ENCODE measurements at places on chromosomes 7 and 10.

DNA sequence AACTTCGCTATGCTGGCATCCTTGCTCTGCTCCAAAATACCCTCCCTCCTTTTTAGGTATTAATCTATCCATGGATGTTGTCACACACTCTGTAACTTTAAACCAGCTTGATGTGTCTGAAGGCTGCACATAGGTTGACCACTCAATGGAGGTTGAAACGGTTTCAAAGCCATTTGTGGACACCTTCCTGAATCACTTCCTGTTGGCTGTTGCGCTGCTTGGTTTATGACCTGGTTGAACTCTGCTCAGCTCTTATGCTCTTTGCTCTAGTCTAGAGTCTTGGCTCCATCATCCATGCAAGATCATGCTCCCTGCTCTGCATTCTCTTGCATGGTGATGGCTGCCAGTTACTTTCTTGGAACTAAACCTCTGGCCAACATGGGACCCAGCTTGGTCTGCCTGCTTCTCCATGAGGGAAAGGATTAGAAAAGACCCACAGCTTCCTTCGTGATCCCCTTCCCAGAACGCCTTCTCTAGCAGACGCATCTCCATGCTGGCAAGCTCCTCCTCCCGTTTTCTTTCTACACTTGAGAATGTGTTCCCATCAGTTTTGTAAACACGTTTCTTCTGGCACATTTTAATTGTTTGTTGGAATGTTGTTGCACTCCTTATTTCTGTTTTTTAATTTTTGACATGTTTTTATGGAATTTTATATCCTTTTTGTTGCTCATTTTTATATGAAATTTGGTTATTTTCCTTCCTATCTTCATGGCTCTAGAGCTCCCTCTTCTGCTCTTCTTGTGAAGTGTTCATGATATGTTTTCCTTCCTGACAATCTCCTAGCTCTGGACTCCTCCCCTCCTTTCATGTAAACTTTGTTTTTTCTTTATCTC, 149.8 kb downstream of the XPNPEP1 start:
- peak; percentile 45 for DNase-seq

- peak; percentile 86 for DNase-seq
These were observed 232.4 kb downstream of the AHR start for GRCh38 chr7:17530741-17531421.

DNA sequence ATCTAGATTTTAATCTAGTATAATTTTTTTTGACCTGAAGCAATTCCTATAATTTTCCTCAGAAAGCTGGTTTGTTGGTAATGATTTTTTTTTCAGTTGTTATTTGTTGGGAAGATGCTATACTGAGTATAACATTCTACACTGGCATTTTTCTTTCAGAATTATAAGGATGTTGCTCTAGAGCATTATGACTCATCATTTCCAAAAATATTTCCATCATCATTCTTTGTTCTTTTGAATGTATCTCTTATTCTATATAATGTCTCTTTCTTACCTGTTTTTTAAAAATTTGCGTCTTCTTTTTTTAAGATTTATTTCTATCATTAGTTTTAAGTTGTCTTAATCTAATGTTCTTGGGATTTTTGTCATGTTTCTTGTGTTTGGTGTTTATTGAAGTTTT, 356.5 kb upstream of the KCND2 start:
- no peak for DNase-seq

DNA sequence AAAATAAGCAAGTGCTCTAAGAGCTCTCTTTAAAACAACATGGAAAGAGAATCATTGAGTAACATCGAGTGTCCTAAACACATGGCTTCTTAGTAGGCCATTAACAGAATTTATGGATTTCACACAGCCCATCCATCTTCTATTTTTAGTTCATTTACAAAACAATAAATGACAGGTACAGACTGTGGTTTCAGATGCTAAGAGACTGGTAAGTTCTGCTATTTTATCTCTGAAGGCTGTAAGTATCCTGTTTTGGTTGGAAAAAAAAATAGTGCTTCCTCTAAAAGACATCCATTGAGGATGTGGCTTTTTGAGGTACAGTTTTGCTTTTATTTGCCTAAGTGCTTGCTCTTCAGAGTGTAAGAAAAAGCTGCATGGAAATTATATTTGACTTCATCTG, 27.4 kb upstream of the GNAI1 start:
- DNase-seq, result peak; percentile 71

DNA sequence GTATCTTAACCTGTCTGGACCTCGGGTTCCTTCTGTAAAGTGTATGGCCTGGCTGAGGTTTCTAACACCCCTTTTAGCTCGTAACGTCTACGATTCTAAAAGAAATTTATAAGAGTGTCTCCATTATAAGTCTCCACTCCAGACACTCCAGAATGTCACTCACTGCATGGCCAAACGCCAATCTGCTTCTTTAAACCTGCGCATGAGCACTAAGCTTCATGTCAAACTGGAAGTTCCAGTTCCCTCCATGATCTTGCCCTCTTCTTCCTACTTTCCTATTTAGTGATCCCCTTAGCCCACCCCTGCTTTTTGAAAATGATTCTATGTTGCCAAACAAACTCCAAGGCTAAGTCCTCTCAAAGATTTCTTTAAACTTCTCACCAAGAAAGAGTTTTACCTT, 241.4 kb upstream of the NPVF start:
- DNase-seq, result no peak

- no peak for DNase-seq
These were observed 20.9 kb upstream of the TTYH3 start for GRCh38 chr7:2610898-2611297.

DNA sequence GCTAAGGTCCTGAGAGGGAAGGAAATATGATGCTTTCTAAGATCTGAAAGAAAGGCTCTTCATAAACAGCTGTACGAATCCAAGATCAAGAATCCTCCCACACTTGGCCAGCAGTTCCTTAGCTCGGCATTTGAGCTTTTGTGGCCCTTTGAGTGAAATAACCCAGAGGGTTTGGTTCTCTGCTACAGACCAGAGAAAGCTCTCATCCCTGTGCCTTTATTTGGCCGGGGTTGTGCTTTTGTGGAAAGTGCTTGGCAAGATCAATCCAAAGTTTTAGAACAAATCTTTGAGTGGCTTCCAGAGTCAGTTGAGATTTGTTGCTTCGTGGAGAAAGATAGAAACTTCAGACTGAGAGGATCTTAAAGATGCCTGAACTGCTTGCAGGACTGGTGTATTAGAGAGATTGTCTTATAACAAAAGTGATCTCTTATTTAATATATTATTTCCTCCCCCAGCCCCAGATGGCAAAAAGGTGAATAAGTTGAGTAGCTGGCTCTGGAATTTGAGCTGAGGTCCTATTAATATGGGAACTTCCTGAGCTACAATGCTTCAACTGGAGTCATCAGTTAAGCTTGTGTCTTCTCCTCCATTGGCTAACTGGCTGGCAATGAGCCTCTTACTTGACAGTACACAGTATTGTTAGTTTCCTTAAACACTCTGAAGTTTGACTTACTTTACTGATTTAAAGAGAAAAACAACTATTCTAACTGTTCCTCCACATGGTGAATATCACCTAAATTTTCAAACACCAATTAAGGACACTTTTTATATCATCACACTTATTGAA, 687.3 kb downstream of the MAGI2 start:
- DNase-seq, result no peak

DNA sequence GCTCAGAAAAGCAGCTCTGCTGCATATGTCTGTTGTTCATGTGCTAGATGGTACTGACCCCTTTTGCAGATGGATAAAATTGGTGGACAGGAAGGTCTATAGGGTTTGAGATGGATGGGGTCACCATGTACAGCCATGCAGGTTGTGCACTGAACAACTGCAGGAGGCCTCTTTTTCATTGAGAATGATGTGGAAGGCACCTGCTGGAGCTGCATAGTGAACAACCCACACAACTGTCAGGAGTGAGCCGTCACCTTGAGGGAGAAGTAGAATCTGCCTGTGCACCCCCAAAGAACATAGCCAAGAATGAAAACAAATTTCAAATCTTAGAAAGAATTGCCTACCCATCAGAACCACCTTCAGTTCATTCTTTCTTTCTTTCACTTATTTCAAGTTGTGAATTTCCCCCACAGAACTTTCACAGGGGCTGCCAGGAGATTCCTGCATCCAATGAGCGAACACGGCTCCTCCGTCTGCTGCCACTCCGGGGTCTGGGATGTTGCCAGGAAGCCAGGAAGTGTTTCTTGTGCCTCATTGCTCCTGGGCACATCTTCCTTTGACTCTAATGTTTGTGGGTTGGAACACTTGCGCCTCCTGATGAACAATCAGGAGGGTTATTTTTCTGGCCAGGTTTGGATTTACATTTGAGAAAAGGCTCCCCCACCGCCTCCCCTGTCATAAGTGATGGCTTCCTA, 53.7 kb upstream of the DOCK1 start:
- DNase-seq, result no peak

DNA sequence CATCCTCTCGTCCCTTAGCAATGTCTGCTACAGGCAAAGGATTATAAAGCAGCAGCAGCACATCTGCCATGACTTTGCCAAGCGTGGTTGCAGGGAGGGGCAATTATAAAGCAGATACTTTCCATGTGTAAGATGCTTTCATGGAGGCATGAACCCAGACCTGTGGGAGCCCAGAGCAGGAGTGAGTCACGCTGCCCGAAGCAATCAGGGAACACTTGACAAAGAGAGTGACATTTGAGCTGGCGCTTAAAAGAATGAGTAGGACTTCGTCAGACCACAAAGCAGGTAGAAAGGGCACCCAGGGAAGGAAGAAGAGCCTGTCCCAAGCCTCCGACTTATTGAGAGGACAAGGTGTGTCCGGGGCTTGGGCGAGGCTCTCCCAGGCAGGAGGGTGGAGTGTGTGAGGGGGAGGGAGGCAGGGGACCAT, 147.2 kb downstream of the MYOF start:
- DNase-seq, result no peak

- peak; percentile 80 for DNase-seq
These were observed 26.7 kb upstream of the OTUD1 start for GRCh38 chr10:23412223-23412622.

GRCh38 chr7:102077081-102077480, 209.6 kb upstream of the SH2B2 start:
- DNase-seq, result no peak

- DNase-seq, result peak; percentile 41
These were observed 135.8 kb downstream of the KCNMA1 start for GRCh38 chr10:77501846-77502261.

DNA sequence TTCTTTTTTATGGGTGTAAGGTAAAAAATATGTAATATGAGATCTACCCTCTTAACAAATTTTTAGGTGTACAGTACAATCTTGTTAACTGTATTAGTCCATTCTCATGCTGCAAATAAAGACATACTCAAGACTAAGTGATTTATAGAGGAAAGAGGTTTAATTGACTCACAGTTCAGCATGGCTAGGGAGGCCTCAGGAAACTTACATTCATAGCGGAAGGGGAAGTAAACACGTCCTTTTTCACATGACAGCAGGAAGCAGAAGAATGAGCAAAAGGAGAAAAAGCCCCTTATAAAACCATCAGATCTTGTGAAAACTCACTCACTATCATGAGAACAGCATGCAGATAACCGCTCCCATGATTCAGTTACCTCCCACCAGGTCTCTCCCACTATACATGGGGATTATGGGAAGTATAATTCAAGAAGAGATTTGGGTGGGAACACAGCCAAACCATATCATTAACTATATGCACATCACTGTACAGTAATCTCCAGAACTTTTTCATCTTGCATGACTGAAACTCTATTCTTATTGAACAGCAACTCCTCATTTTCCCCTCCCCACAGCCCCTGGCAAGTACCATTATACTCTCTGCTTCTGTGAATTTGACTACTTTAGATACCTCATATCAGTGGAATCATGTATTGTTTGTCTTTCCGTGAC, 127.4 kb downstream of the WNT2 start:
- DNase-seq, result peak; percentile 87

DNA sequence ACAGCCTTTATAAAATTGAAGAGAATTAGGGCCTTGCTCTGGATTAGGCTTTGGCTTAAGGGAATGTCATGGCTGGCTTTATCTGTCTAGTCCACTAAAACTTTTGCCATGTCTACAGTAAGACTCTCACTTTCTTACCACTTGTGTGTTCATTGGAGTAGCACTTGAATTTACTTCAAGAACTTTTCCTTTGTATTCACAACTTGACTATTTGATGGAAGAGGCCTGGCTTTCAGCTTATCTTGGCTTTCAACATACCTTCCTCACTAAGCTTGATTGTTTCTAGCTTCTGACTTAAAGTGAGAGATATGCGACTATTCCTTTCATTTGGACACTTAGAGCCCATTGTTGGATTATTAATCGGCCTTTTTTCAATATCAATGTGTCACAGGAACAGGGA, 96.1 kb downstream of the TPST1 start:
- peak; percentile 77 for DNase-seq

DNA sequence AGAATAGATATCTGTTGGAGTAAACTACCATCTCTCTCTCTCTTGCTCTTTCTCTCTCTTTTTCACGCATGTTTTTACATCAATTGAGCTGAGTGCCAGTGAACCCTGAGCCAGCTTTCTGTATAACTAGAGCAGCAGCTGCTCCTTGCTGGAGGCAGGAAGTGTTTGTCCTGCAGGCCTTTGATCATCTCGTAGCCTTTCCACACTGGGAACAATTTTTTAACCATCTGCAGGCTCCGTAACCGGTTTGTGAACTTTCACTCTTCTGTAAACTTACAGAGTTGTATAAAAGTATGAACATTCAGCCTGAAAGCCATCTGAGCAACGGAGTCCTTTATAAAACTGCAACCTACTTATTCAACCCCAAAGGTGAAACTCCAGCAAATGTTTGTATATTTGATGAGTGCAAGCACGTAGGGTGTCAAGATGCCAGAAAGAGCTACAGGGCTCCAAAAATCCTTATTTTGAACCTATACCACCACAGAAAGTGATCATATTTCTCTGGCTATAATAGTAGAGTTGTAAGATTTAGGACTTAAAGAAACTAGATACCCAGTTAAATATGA, 162.8 kb upstream of the NFE2L3 start:
- DNase-seq, result no peak

GRCh38 chr7:100493476-100494264, 9.9 kb downstream of the NYAP1 start:
- DNase-seq, result peak; percentile 41

DNA sequence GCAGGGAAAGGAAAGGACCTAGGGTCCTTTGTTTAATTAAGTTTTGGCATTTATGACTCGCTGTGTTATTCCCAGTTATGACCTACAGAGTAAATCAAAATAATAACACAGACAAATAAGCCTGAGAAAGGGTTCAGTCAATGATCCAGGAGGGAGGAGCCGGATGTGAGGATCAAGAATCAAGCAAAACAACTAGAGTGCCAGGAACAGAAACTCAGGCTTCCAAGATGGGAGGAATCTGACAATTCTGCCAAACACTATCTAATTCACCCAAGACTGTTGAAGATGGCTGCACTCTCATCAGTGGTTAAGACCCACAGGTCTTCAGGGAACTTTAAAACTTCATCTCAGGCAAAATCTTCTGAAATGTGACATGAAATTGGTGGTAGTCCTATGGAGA, 50.3 kb upstream of the PIP4K2A start:
- no peak for DNase-seq

DNA sequence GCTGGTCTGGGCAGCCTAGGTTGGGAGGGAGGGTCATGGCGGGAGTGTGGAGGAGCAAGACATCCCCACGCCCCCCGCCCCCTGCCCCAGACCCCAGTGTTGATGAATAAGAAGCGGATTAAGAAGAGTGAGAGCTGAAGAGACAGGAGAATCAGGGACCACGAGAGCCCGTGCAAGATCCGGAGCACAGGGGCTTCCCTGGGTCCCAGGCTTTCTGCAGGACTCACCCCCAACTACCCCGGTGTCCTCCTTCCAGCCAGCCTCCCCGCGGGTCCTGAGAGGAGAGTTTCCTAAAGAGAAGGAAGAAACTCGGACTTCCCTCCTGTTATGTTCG, 20.1 kb downstream of the GHRHR start:
- no peak for DNase-seq

GRCh38 chr7:77697535-77697831, 1.2 kb downstream of the RSBN1L start:
- DNase-seq, result peak; percentile 47

All from amniotic epithelial cell (primary cell).